Ovary (tissue), 10 donors: ENCODE measurements at places on chromosomes 1 and 21.

DNA sequence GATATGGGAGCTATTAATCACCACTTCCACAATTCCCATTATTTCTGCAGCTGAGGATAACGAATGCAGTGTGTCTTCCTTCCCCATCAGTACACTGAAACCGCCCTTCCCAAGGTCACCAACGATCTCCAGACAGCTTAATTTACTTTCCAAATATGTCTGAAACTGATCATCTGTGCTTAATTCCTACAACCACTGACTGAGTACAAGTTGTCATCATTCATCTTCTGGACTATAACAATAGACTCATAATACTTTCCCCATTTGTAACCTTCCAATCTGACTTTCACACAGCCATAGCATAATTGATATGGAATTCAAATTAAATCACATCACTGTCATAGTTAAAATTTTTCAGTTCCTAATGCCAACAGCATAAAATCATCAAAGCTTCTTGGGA is 17.4 kb downstream of the DNM3 start:
- no peak for DNase-seq

- DNase-seq = no peak
These were observed 198.2 kb downstream of the ZNF326 start for GRCh38 chr1:90193116-90193515.

GRCh38 chr1:229114850-229115365 is 156.0 kb upstream of the RAB4A start:
- peak; percentile 38 for DNase-seq

GRCh38 chr1:24362982-24363614 is 43.9 kb downstream of the GRHL3 start:
- no peak for DNase-seq

DNA sequence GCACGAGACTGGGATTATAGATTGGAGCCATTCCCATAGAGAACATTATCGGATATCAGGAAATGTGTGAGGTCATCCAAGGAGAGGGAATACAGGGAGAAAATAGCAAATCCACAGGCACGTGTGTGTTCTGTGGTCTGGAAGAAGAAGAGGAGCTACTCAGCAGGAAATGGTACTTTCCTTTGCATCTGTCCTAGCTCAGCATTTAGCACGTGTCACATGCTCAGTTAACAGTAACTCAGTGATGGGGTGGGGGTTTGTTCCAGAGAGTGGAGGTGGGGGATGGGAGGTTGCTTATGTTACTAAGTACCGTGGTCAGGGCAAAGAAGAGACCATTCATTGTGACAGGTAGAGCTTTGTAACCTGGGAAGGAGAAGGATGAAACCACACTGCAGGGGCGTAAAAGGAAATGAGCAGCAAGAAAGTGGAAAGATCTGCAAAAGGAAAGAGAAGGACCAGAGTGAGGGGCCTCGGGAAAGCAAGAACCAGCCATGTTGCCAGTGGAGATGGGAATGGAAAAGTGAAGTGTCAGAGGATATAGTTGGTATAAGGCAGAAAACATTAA is 100.4 kb downstream of the ATP5PO start:
- no peak for DNase-seq

GRCh38 chr1:161706482-161707347 is at the start of gene FCRLA:
Gene FCRLA, plus strand, starts transcription at chr1:161707229. Its CDS starts 36 bp downstream, at chr1:161707265.
- DNase-seq = no peak

DNA sequence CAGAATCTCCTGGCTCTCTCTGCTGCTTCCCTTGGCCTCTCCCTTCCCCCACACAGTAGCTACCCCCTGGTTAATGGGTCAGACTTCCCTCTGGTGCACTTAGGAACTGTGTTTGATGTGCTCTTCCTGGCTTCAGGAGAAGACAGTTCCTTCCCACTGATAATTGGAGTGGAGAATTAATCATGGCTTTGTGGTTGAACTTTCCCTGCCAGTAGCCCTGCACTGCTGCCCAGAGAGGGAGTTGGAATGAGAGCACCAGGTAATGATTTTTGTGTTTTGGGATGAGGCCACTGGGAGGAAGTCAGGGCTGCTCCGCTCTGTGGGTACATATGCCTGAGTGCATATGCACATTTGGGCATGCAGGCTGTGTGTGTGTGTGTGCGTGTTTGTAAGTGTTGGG is 39.7 kb upstream of the PADI2 start:
- no peak for DNase-seq

DNA sequence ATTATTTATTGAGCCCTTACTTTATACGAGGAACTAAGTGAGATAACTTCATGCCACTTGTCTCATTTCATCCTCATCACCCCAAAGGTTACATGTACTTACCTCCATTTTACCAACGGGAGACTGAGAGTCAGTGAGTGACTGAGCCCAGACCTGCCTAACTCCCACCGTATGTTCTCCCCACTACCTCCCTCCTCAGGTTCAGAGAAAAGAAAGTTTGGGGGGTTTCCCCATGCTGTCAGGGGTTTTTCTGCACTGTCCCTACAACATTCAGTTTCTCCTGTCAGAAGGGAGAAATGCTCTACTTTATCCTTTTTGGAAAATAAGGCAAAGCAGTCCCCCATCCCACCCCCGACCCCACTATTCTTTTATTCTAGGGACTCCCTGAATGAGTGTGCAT is 32.9 kb downstream of the FAM78B start:
- no peak for DNase-seq

DNA sequence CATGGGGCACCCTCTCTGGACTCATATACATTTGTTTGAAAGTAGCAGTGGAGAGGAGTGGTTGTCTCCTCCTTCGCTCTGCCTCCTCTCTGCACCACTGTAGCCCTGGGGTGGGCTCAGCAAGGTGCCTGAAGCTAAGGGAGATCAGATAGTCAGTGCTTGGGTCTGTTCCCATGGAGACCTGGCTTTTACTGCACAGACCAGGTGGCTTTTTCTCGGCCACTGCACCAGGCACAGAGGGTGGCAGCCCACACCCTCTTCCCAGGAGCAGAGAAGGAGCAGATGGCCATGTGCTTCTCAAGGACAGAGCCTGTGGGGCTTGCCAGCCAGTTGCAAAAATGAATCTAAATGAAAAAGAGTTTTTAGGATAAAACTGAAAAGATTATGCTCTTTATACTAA is 123.4 kb upstream of the KCNK1 start:
- DNase-seq = no peak

GRCh38 chr1:91706140-91706957 is 179.6 kb downstream of the TGFBR3 start:
- no peak for DNase-seq

GRCh38 chr1:184291701-184292100 is 95.1 kb upstream of the C1orf21 start:
- no peak for DNase-seq

DNA sequence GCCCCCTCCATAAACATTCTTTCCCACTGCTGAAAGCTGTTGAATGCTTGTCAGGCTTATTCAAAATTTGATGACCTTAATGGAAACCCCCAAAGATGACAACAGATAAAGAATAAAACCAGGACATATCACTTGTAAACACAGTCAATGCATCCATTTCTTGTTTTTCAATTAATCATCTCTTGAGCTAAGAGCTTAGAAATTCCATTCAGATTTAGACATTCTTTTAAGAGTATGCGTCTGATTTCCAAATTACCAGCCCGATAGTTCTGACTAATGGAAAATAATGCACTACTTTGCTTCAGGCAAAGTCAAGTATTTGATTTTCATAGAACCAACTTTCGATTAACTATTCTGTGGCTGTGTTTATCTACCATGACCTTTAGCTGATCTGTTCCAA is 100.6 kb upstream of the RUNX1 start:
- no peak for DNase-seq

GRCh38 chr1:109687641-109688499 is at the start of gene GSTM1:
Gene GSTM1, plus strand, starts transcription at chr1:109687817. Its CDS starts 57 bp downstream, at chr1:109687874.
- DNase-seq = peak; percentile 84

DNA sequence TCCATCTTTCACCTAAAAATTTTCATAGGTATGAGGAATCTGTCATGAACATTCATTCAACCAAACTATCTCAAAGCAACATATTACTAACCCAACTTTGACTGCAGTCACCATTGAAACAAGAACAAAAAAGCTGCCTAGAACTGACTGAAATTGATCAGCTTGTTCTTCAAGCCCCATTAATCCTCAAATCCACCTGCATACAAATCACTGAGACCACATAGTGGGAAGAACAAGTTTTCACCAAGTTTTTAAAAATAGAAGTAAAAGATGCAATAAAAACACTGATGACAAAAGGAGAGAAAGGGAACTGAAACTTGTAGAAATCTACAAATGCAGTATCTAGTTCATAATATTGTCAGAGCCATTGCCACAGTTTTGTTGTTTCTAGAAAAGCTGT is 6.1 kb downstream of the SORT1 start:
- DNase-seq = no peak

DNA sequence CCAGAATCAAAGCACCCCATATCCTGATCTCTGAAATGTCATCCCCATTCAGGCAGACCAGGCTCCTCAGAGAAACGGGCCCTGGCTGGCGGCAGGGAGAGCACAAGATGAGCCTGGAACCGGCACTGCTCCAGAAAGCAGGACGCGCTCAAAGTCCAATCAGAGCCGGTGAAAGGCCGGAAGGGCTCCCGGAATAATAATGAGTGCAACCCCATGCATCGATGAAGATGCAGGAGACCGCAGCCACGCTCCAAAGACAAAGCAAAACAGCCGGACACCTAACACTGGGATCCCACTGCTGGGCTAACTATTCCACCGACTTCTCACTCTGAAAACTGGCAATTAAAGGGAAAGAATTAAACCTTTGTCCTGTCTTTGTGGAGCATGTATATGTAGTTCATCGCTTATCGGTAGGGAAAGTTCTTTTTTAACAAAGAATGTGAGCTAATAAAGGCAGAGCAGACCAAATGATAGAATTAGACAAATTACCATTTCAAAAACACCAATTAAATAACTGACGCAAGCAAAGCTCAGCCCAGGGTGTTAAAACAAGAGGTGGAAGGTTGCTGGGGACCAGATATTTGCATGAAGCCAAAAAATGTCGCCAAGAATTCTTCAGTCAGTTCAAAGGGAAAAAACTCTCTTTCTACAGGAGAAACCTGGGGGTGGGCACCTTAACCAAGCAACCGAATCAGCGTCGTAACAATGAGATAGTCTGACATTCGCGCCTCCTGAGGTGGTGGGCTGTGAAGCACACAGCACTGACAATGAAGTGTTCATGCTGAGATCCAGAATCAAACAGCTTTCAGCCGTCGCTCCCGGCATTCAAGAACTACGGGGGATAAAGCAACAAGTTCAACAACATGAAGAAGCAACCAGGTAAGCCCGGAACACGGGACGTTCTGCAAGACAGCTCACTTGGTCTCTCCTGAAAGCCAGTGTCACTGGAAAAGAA is 95.2 kb downstream of the NPHP4 start:
- DNase-seq = no peak

GRCh38 chr1:157292302-157292701 is 154.1 kb upstream of the ETV3 start:
- no peak for DNase-seq

DNA sequence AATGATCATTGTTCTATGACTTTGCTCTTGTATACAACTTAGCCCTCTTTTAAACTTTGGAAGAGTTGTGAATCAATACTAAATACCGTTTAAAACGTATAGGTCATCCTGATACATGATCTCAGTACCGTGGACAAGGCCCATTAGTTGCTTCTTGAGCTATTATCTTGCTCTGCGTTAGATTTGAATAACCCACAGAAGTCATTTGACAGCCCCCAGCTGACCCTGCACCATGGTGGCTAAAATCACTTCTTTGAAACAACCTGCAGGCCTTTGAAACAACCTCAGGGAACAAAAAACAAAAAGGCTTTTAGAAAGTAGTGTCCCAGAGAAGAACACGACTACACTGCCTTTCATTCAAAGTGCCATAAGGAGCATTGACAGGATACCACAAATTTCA is 473.0 kb upstream of the ADGRL2 start:
- DNase-seq = no peak

DNA sequence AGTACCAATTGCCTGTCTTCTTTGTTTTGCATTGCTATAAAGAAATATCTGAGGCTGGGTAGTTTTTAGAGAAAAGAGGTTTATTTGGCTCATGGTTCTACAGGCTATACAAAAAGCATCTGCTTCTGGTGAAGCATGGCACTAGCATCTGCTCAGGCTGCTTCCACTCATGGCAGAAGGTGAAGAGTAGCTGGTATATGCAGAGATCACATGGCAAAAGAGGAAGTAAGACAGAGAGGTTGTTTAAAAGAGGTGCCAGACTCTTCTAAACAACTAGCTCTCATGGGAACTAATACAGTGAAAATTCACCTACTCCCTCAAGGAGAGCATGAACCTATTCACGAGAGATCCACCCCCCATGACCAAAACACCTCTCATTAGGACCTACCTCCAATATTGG is 56.7 kb upstream of the GUCA2B start:
- no peak for DNase-seq

DNA sequence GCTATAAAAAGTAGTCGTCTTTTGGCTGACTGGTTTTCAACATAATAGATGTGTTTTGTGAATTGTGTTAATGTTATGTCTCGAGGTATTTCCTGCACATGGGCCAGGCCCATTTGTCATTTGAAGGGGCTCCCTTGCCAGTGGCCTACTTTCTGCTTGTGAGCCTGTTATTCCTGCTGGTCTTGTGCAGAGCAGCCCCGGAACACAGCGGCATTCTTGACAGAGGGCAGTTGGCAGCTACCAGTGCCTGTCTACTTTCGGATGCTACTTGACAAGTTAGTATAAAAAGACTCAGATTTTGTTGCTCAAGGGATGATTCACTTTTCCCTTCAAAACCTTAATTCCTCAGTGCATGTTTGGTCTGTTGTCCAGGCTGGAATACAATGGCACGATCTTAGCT is 28.5 kb downstream of the PGM1 start:
- no peak for DNase-seq

GRCh38 chr1:109357616-109358015 is 40.1 kb downstream of the SORT1 start:
- DNase-seq = no peak

DNA sequence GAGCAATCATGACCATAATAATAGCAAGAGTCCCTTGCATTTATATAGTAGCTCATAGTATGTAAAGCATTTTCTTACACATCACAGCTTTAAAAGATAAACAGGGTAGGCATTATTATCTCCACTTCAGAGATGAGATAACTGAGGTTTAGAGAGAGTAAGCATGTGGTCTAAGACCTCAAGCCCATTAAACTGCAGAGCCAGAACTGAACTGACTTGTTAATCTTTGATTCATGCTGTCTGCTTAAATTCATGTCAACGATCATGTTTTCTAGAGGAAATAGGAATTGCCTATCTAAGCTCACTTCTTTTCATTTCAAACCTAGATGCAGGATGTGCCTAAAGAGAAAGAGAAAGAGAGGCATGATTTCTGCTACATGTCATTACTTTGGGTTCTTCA is 524.8 kb downstream of the PTPRC start:
- no peak for DNase-seq

GRCh38 chr1:196034080-196034706 is 574.0 kb downstream of the KCNT2 start:
- DNase-seq = no peak

DNA sequence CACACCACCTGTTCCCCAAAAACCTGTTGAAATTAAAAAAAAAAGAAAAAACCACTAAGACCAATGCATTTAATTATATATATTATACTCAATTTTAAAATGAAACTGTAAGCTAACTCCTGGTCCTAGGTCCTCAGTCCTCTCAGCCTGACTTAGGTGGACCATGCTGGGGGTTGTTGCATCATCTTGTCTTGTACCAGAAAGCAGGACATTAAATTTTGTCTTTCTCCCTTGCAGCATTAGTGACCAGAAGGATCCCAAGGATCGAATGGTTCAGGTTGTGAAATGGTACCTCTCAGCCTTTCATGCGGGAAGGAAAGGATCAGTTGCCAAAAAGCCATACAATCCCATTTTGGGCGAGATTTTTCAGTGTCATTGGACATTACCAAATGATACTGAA is 97.6 kb downstream of the NRDC start:
- DNase-seq = no peak
